ENCODE measurements at places on chromosomes 16 and 17.
A peak's percentile ranks its signal among the peaks of the same experiment; 100 is the strongest.

GRCh38 chr17:3667366-3668278, 756 bp downstream of the TAX1BP3 start:
- DNase-seq: peak; percentile 22

- DNase-seq: no peak
These were observed 52.3 kb downstream of the AMFR start for GRCh38 chr16:56373003-56373402.

- no peak for DNase-seq
These were observed 112.1 kb downstream of the UTP18 start for GRCh38 chr17:51372345-51373004.

- no peak for DNase-seq
These were observed 38.9 kb upstream of the NDRG4 start for GRCh38 chr16:58461056-58461455.

DNA sequence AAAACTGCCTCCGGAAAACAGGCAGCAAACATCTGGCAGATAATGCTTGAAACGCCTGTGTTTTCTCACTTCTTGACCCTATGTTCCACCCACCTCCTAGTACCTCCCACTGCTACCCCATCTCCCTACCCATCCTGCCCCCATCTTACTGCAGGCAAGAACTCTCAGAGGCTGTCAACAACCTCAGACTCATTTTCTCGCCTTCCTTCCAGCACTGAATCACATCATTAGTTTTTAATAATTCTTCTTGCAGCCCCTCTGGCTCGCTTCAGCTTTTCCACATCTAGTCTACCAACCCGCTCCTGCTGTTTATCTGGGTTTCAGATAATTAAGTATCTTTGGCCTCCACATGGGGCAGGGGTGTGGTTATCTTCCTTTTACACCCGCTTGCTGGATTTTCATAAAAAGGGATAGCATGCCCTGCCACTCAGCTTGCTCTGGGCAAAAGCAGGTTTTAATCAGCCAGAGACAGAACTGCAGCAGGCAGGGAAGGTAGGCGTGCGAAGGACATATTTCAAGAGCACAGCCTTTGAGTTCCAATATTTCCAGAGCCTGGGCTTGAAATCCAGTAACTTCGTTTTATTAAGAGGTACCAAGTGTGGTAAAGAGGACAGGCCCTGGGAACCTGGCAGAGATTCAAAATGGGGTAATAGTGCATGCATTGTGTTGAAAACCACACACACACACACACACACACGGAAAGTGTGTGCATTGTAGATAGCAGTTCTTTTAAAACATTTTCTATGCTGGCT, 87.5 kb downstream of the BMERB1 start:
- DNase-seq: no peak

GRCh38 chr17:77735566-77736198, 222.8 kb upstream of the TNRC6C start:
- DNase-seq: peak; percentile 82

- DNase-seq: peak; percentile 93
These were observed at the start of gene MAF for GRCh38 chr16:79600638-79601091. Gene MAF (minus strand): TSS chr16:79600737. CDS start chr16:79599902, 835 bp downstream.

GRCh38 chr17:49360796-49361128, 1.3 kb downstream of the ZNF652 start:
- DNase-seq: no peak

DNA sequence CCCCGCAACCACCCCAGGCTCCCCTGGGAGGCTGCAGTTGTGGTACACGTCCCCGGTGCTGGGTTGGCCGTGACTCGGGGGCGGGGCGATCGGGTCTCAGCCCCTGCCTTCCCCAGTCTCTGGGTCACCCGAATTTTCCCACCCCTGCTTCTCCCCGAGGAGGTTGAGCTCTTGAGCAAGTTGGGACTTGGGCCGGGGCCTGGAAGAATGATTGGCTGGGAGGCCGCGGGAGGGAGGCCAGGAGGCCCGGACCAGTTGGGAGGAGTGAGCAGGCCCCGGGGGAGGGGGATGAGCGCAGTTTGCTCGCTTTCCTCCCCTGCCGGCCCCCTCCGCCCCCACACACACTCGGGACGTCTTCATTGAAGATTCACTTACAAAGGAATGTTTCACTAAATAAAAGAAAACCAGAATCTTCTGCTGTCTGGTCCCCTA, 4.5 kb upstream of the HEXIM1 start:
- DNase-seq: no peak

GRCh38 chr17:2120586-2121335, 65.9 kb downstream of the HIC1 start:
- DNase-seq: no peak

GRCh38 chr17:56665864-56666263, 72.4 kb downstream of the NOG start:
- no peak for DNase-seq

DNA sequence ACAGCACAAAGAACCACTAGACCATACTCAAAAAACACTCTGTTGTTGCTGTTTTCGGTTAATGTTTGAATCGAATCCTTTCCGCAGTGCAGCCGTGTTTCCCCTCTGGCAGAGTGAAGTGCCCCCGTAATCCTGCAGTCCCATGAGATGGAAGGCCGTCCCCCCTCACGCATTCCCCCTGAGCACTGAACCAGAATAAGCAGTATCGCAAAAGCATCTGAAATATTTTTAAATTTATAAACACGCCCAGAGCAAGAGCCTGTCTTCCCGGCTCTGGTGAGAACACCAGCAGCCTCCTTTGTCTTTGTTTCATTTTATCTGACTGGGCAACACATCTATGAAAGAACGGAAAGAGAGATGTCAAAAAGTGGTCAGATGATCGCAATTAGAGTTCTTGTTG, 121.0 kb upstream of the ADAMTS18 start:
- DNase-seq: no peak

- peak; percentile 19 for DNase-seq
These were observed 426.7 kb upstream of the SALL1 start for GRCh38 chr16:51577621-51578303.

- no peak for DNase-seq
These were observed 10.1 kb upstream of the PIPOX start for GRCh38 chr17:29032857-29033197.

GRCh38 chr17:19238167-19238505, 970 bp downstream of the EPN2 start:
- peak; percentile 30 for DNase-seq

GRCh38 chr16:17230932-17231581, 239.7 kb downstream of the XYLT1 start:
- no peak for DNase-seq

DNA sequence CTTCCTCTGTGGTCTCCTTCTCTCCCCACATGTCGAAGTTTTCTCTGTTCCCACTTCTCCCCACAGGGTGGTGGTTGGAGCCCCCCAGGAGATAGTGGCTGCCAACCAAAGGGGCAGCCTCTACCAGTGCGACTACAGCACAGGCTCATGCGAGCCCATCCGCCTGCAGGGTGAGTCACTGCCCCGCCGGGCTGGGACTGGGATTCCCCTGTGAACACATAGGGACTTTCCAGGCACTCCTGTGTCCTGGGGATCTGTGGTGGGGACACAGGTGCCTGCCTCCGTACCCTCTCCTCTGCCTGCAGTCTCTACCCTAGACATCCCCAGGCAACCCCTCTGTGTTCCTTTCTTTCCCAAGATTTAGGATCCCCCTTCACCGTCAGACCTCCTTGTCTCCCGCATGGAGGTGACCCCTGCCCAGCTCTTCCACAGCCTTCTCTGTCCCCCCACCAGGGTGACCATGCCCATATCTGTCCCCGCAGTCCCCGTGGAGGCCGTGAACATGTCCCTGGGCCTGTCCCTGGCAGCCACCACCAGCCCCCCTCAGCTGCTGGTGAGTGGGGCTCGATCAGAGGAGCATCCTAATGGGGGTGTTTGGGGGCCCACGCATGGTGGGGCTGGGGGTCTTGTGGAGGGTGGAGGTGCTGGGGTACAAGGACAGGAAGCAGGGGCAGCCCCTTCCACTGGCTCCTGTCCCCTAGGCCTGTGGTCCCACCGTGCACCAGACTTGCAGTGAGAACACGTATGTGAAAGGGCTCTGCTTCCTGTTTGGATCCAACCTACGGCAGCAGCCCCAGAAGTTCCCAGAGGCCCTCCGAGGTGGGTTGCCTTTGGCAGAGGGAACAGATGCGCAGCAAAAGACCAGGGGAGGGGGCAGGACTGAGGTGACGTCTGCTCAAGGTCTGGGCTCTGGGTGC, 5.8 kb downstream of the ITGAM start:
- no peak for DNase-seq

GRCh38 chr16:61409604-61410003, 626.6 kb downstream of the CDH8 start:
- DNase-seq: no peak

GRCh38 chr16:67246756-67247191, 507 bp downstream of the FHOD1 start:
- peak; percentile 53 for DNase-seq

GRCh38 chr16:1960665-1961630, 1.6 kb downstream of the NDUFB10 start:
- no peak for DNase-seq

DNA sequence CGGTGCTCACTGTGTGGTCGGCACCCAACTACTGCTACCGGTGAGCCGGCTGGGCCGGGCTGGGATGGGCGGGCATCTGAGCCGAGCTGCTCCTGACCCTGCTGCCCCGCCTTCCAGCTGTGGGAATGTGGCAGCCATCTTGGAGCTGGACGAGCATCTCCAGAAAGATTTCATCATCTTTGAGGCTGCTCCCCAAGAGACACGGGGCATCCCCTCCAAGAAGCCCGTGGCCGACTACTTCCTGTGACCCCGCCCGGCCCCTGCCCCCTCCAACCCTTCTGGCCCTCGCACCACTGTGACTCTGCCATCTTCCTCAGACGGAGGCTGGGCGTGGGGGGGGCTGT, 6.9 kb downstream of the TBX6 start:
- DNase-seq: no peak
